ENCODE measurements at places on chromosomes 11 and 22.

DNA sequence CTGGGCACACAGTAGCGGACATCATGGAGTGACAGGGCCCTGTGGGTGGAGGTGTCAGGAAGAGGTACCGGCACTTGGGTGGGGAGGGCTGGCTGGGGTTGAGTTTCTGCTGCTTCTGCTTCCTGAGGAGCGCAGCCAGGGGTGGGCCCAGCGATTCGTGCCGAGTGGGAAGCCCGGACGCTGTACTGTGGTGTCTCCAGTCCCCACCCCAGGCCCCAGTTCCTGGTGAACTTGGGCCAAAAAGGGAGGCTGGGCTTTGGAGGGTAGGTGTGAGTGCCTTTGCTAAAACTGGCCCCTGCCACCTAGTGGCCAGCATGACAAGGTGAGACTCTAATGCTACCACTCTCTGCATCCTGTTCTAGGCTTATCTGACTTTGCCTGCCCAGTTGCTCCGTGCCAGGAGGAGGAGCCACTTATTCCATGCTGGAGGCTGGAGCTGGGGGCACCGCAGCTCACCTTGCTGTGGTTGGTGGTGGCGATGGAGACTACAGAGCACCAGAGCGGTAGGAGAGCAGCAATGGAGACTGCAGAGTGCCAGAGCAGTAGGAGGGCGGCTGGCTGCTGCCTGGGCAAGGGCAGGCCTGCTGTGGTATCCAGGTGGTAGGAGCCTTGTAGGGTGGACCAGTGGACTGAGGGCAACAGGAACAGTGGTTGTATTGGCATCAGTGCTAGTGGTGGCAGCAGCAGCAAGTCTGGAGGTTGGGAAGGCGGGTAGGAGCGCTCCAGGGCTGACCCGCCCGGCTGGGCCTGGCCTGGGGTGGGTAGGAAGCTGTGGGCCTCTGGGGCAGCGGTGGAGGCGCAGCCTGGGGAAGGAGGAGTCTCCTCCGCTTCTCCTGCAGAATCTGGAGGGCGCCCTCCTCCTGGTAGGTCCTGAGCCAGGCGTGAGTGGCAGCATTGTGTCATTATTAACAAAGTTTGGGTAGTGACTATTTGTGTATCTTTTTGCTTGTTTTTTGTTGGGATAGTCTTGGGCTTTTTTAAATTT, 2.2 kb upstream of the RFPL2 start:
- DNase-seq: no peak

- no peak for DNase-seq
These were observed 224.3 kb upstream of the C11orf87 start for GRCh38 chr11:109197656-109198055.

GRCh38 chr11:606245-606644, 9.5 kb downstream of the IRF7 start:
- no peak for DNase-seq

DNA sequence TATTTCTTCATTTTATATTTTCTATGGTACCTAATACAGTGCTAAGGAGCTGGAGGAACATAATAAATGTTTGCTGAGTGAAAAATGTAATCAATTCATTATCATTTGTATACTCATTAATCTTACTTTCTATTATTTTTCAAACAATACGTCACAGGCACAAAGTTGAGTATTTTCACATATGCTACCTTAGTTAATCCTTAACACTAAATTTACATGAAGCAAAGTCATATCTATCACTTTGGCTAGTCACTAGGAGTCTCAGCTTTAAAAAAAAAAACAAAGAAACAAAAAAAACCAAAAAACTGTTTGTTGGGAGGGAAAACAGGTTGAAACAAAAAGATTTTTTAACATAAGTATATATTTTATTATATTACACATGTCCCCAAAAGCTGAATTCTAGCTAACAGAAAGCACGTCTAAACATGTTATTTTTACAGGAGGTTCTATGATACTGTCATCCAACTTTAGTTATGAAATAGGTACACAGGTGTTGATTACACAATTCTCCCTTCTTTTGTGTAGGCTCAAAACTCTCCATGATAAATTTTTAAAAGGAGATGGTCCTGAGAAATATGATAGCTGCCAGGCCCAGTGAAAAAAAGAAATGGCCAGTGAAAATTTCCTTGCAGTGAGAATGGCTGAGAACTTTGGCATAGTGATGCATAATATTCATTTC, 14.3 kb downstream of the HPS5 start:
- DNase-seq: no peak

GRCh38 chr22:48397531-48398180, 1430.0 kb downstream of the BRD1 start:
- no peak for DNase-seq

- DNase-seq: no peak
These were observed 92.2 kb downstream of the PHF21B start for GRCh38 chr22:44917372-44918165.

DNA sequence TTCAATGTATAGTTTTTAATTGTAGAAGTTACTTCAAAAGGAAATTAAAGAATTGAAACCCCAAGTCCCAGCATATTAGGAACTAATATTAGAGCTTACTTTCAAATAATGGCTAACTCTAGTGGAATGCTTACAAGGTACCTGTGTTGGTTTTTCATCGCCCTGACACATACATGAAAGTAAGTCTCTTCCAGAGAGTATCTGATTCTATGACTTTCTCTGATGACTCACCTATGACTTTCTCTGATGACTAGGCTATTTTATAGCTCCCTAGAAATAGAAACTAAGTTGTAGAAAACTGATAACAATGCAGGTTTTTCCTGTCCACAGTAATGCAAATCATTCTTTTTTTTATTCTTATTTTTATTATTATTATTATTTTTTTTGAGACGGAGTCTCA, 33.6 kb upstream of the MMP7 start:
- no peak for DNase-seq

DNA sequence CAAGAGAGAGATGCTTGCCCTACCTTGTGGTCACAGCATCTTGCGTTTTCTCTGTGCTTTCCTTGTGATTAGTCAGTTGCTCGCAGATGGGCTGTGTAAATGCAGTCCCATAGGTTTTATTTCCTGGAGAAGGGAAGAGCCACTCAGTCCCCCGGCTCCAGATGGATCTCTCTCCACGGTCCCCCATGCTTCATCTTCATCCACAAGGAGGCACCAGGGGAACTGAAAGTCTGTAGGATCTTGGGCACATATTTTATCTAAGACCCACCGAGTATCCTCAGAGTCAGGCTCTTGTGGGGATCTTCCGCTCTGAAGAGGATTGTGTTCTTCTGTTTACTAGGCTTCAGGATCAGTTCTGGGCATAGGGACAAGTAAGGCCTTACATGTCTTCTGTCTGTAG, 66.8 kb upstream of the E2F8 start:
- no peak for DNase-seq

GRCh38 chr11:115251126-115251525, 253.1 kb downstream of the CADM1 start:
- no peak for DNase-seq

GRCh38 chr11:78586452-78587046, 11.9 kb upstream of the NARS2 start:
- DNase-seq: no peak

- DNase-seq: no peak
These were observed 85.1 kb downstream of the SOX6 start for GRCh38 chr11:16271258-16271657.

DNA sequence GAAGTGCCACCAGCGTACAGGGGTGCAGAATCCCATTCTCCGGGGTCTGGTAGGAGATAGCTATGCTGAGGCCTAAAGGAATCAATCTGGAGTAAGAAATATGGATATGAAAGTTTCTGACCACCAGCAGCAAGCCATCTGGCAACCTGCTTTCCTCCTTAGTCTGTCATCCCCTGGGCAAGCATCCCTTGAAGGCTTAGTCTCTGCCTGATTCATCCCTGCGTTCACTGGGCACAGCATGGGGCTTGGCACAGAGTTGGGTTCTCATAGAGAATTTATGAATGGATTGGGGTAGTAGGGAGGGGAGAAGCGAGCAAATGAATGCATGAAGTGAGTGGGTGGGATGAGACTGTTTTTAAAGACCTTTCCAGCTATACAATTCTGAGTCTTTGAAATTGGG, 85.8 kb upstream of the NARS2 start:
- DNase-seq: no peak

GRCh38 chr22:46855681-46856080, 93.2 kb downstream of the TBC1D22A start:
- DNase-seq: no peak

DNA sequence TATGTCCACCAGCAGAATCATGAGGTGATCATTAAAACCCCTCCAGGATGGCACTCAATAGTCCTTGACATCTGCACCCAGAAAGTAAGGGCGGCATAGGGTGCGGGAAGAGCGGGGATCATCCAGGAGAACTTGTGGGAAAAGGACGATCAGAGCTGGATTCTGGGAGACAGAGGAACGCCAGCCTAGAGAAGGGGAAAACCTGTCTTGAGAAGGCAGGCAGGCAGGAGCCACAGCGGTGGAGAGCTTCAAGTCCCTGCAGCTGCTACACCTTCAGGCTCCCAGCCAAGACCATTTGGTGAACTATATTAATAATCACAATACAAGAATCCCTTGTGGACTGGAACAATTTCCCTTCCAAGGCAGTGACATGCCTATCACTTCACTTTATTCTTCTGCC, 134.3 kb downstream of the BUD13 start:
- no peak for DNase-seq

GRCh38 chr11:121063728-121064127, 37.3 kb upstream of the TECTA start:
- no peak for DNase-seq

DNA sequence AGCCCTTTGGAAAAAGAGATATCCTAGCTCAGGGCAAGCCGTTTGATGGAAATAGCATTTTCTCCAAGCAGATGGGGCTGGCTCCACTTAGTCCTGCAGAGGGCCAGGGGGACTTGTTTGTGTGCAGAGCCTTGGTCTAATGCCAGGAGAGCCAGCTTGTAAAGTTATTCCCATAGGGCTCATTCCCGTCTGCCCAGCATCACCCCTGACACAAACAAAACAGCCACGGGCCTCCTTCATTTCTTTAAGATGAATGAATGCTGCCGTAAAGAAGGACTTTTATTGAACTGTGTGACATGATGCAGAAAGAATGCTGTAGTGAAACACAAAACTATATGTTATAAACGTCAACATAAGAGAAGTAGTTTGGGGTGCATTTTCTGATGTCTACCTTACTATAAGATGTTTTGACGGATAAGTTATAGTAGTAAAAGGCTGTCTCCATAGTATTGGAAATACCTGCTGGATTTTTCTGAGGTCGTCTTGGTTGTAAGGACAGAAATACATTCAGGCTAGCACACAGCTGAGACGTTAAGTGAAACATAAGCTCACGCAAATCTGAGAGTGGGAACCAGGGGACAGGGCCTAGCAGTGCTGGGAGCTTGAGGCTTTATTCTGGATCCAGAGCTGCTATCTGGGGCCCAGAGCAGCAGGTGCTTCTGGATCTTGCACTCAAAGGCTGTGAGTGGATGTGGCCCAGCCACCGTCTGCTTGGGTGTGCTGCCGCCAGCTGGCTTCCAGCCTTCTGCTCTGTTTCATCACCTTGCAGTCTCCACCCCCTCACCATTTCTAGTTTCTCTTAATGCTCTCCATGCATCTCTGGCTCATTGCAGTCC, 53.3 kb downstream of the NCAM1 start:
- DNase-seq: peak; percentile 70

- no peak for DNase-seq
These were observed 57.5 kb upstream of the PLET1 start for GRCh38 chr11:112318184-112318591.

- DNase-seq: no peak
These were observed 94.3 kb downstream of the ETS1 start for GRCh38 chr11:128492903-128493569.

GRCh38 chr22:19911540-19912270, 29.9 kb upstream of the COMT start:
- DNase-seq: no peak

GRCh38 chr22:50314455-50315288, 7.2 kb upstream of the PLXNB2 start:
- DNase-seq: no peak

DNA sequence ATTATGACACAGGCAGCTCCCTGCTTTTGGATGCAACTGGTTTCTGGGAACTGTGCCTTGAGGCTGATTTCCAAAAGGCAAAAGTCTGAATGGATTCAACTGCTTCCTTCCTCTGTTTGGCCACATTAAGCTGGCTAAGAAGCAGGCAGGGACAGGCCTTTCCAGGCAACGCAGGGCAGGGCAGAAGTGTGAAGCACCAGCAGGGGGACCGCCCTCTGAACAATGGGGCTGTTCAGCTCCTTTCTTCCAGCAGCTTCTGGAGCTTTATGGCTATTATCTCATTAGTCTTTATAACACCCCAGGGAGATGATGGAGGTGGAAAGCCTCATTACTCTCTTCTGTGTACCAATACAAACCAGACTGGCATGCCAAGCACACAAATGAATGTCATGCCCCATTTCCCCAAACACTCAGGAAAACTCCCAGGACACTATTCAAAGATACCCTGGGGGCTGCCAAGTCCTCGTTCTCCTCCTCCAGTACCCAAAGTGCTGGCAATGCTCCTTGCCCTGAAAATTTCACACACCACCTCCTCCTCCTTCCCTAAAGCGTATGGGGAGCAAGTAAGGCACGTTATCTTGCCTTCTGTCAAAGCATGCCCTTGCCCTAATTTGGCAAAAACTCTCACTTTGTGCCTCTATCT, 21.3 kb downstream of the MORC2 start:
- no peak for DNase-seq

- no peak for DNase-seq
These were observed 230.2 kb upstream of the B3GAT1 start for GRCh38 chr11:134642206-134642605.

GRCh38 chr22:39925273-39925672, 24.4 kb downstream of the GRAP2 start:
- no peak for DNase-seq

DNA sequence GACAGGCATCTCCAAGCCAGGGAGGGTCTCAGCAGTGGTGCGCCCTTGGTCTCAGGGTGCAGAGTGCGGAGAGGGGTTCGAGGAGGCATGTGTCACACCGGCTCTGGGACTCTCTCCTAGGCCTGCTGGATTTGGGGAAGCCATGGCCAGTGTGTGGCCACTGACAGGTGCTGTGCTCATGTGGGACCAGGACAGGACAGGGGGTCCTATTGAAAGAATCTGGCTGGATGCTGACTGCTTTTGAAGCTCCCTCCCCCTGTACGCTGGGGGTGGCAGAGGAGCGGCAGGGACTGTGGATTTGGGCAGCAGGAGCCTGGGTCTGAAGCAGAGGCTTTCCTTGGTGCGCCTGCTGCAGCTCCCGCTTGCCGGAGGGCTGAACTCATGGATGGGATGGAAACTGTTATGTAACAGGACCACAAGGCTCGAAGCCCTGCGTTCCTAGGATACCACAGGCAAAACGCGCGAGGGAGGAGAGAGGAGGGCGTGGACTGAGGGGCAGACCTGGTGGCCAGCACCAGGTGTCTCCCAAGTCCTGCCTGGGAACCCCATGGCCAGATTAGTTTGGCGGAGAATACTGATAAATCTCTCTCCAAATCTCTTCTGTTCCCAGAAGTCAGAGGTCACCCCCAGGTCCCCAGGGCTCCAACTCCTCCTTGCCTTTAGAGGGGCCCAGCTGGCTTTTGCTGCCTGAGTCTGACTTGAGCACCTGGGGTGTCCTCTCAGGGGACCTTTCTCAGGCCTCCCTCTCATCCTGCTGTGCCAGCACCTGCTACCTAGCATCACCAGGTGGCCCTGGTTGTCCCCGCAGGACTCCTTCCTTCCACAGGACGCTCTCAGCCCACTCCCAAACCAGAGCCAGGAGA, 13.8 kb upstream of the TEF start:
- peak; percentile 52 for DNase-seq

All from right hindlimb (tissue), 1 donor.